ENCODE measurements at places on chromosomes 7 and 10.

DNA sequence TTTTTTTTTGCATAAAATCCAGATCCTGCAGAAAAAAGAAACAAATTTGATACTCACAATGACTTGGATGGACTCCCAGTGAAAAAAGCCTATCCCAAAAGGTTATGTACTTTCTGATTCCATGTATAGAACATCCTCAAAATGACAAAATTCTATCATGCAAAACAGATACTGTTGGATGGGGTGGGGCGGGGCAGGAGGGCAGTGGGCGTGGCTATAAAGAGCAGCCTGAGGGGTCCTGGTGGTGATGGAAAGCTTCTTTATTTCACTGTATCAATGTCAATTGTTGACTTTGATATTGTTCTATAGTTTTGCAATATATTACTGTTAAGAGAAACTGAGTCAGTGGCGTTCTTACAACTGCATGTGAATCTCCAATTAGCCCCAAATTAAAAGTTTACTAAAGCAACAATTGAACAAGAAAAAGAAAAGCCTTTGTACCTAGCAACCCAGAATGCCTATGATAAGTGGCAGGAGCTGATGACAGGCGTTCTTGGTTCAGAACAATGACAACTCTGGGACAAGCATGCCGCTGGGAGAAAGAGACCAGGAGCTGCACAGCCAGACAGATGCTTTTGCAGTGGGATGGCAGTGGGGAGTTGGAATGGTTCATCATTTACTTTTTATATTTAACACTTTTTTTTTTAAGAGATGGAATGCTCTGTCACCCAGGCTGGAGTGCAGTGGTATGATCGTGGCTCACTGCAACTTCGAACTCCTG is 101.9 kb downstream of the LHPP start:
- DNase-seq, result peak; percentile 4

DNA sequence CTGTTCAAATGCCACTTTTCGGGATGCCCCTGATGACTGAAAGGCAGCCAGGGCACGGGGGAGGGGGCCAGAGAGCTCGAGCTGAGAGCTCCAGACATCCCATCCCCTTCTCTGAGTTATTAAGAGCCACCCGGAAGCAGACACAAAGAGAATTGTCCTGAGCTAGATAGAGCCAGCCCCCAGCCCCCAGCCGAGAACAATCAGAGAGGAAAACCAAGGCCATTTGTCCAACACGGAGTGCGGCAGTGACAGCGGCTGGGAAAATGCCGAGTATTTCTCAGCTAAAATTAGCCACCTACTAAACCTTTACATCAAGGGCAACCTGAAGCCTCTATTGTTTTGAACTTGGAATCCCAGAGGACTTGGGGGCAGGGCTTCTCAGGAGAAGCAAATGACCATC is 51.0 kb downstream of the UNC5B start:
- no peak for DNase-seq

DNA sequence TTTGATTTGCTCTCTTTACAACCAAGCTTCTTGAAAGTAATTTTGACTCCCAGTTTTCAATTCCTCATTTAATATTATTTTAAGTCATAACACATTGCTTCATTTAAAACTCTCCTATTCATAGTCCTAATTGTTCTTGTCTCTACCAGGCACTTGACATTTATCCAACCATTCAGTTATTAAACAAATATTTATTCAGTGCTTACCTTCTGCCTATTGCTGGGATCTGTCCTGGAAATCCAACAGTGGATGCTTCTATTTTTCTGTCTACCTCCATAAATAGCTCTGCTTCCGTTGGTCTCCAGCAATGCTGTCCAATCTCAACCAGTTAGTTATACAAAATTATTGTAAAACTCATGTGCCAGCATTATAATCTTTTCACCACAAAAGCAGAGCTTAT is 615.1 kb downstream of the ZWINT start:
- DNase-seq, result no peak

DNA sequence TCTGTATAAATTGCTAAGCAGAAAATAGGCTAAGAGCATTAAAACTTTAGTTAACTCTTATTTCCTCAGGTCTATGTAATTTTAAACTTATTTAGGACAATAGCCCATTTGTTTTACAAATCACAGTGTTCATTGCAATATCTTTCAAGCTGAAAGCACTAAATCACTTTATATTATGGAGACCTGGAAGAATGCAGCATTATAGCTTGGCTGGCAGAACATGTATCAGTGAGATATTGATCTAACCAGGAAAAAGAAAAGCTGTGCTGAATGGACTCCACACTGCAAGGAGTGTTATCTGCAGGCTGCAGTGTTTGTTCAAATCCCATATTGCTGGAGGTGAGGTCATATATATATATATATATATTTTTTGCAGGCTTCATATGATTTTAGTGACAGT is 517.5 kb downstream of the NRG3 start:
- no peak for DNase-seq

DNA sequence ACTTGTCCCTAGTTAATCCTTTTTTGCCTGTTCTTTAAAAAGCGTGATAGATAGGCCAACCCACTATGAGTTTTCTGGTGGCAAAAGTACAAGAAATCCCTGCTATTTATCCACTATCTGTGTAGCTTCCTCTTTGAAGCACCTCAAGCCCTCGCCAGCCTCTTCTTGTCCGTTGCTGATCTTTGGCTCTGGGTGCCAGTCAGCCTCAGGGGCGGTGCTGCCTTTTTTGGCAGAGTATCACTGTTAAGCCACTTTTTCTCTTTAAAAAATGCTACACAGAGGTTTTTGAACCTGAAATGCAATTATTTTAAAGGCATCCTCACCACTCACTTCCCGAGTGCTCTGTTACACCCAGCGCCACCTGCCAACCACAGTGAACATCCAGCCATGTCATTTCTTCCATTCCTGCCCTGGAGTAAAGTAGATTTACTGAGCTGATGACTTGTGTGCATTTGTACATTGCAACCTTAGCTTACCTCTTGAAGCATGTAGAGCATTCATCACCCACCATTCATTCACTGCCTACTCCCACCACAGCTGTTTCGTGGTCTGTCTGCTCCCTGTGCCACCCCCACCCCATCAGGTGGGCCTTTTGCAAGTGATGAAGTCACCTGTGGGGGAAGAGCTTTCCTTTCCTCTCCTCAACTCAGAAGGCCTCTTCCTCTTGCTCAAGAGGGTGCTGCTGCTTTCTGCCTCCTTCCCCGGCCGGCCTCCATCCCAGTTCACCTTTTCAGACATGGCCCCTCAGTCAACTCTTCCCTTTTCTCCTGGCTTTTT is 414.2 kb upstream of the GALNT17 start:
- DNase-seq, result no peak

- DNase-seq, result no peak
Observed at GRCh38 chr7:8249121-8249520, 12.8 kb downstream of the ICA1 start.

DNA sequence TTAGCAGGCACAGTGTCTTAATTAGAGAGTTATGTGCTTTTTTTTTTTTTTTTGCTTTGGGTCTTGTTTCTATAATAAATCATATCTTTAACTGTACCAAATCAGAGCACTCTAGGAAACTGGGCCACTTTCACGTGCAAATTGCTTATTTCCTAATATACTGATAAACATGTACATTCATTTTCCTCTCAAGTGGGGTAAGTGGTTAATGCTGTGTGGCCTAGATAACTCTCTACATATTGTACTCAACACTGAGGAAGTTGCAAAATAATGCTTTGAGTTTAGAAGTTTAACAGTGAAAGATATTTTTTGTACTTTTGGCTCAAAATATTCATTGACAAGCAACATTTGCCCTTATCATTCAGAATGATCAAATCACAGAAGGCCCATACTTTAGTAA is 115.9 kb upstream of the IFRD1 start:
- no peak for DNase-seq

Data from NCI-H82 (cell line).